ENCODE measurements at places on chromosomes 6 and 20.
A peak's percentile ranks its signal among the peaks of the same experiment; 100 is the strongest.

DNA sequence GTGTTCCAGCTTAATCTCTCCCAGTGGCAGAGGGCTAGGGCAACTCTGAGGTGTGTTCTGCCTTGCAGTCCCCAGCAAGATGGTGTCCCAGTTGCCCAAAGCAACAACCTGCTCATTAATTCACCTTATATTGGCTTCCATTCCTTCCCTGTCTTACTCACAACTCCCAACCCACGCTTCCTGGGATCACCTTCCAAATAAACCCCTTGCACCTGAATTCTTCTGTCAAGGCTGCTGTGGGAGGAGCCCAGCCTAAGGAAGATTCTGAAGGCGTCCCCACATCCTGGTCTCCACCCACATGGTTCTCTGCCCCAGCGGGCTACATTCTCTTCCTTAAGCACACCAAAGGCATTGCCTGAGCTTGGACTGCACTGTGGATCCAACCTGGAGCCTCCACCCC lies 116.6 kb upstream of the MAFB start:
- no peak for DNase-seq

- no peak for DNase-seq
These were observed 26.2 kb upstream of the SRF start for GRCh38 chr6:43144879-43145278.

- peak; percentile 73 for DNase-seq
These were observed 698 bp downstream of the FAM210B start for GRCh38 chr20:56359212-56360132.

GRCh38 chr6:40163924-40164323 lies 229.7 kb upstream of the MOCS1 start:
- no peak for DNase-seq

DNA sequence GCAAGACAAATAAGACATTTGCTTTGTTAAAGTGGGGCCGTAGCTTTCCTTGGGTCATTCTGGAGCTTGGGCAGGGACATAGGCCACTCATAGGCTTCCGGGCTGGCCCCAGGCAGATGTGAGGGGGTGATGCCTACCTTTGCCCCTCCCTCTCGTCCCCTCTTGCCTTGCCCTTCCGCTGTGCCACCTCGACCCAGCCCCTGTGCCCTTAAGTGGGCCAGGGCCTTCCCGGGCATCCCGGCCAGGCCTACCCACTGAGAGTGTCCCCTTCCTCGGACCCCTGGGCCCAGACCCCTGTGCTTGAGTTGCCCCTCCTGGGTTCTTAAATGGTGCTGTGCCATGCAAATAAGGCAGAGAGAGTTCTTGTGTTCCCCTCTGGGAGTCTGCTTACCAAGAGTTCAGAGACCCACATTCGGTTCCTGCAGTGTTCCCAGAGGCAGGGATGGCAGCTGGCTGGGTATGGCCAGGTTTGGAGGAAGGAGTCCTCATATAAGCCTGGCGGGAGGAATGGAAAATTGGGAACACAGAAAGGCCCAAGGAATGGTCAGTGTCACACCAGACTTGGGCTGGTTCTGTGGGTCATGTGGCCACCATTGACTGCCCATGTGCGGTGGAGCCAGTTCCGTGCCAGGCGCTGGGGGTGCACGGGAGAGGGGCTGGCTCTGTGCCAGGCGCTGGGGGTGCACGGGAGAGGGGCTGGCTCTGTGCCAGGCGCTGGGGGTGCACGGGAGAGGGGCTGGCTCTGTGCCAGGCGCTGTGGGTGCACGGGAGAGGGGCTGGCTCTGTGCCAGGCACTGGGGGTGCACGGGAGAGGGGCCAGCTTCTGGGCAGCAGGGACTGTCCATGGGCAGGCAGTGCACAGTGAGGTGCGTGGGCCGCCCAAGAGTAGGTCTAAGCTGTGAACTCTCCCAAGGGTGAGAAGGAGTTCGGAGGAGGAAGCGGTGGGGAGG lies 173.5 kb upstream of the SNX9 start:
- no peak for DNase-seq

DNA sequence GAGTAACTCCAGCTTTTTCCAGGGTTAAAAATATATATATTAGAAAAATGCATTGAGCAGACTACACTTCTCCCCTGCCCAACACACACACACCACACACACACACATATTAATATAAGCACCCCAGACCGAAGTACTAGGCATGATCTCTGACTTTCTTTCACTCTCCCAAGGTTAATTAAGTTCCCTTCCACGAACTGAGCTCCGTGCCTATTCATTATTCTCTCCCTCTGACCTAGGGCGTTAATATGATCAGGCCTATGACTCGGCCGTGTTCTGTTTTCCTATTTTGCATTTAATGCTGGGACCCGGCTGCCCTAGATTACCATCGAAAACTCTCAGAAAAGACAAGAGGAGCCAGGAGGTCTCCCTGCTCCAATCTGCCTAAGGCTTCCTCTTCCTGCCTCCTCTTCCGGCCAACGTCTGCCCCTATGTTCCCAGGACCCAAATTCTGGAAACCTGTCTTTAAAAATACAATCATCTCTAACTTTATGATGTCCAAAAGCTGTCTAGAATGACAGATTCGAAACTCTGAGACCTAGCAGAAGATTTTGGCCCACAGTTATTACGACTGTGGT lies 6.1 kb upstream of the POU3F2 start:
- DNase-seq, result no peak

DNA sequence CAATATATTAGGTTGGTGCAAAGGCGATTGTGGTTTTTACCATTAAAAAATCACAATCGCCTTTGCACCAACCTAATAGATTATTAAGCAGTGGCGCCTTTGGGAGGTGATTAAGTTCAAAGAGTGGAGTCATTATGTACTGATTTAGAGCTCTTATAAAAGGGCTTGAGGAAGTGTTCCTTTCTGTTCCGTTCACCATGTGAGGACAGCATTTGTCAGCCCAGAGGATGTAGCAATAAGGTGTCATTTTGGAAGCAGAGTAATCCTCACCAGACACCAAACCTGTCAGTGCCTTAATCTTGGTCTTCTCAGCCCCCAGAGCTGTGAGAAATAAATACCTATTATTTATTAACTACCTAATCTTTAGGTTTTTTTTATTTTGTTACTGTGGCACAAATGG lies 542.1 kb upstream of the MAN1A1 start:
- DNase-seq, result no peak

DNA sequence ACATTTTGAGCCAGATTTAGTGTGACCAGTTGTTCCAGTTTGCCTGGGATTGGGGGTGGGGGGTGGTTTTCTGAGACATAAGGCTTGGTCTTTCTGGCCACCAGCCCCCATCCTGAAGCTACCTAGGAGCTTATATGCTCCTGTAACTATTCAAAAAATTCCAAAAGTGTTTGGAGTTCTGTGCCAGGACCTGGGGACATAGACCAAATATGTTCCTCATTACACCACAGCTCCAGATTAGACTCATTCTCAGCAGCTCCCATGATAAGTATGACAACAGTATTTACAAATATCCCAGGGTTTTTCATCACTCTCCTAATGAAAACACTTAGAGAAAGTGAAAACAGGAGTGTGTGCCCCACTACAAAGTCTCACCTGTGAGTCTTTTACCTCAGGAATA lies 37.8 kb upstream of the RNF144B start:
- no peak for DNase-seq

All from erythroblast (primary cell).